ENCODE measurements at places on chromosomes 5 and 9.

DNA sequence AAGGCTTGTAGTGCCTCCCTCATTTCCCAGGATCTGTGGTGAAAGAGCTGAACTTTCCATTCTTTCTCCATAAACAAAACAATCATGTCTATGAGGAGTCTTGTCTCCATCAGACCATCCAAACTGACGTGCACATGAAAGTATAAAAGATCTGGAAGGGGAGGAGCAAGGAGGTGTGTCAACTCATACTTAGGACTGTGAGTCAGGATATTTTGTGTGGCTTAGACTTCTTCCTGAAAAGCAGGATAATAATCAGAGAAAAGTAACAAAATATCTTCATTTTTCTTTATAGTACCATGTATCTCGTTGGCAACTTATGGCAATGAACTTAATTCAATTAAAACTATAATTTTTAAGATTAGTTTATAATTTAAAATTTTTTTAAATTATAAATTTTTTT lies 96.0 kb upstream of the PRRC1 start:
- no peak for DNase-seq

DNA sequence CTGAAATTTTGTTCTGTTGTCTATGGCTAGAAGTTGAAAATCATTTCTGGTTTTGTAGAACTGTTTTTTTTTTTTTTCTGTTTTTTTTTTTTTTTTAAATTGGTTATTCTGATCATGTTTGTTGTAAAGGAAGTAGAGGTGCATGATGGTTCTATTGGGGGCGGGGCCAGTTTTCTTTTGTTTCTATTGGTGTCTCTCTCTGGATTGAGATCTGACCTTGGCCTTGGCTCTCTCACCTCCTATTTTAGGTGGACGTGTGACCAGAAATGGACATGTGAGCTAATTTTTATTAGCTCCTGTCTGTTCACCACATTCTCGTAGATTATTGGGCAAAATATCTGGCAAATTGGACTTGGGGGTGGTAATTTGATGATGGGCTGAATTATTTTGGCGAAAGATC lies 3.2 kb downstream of the ZNF618 start:
- DNase-seq: no peak

DNA sequence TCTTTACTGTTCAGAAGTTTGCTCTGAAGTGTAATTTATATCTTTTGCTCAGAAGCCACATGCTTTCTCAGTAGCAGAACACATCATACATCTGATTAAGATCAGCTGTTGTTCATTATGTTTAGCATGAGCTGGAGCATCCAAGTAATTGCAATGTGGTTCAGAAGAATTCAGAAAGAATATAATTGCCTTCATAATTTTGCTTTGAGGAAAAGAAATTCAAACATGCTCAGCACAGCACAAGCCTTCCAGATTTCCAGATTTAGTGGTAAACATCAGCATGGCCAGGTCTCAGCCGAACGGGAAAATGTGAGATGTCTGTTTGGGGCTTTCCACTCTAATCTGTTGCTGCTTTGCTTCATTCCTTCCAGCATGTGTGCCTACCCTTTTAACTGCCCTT lies 65.9 kb downstream of the ITGA1 start:
- no peak for DNase-seq

DNA sequence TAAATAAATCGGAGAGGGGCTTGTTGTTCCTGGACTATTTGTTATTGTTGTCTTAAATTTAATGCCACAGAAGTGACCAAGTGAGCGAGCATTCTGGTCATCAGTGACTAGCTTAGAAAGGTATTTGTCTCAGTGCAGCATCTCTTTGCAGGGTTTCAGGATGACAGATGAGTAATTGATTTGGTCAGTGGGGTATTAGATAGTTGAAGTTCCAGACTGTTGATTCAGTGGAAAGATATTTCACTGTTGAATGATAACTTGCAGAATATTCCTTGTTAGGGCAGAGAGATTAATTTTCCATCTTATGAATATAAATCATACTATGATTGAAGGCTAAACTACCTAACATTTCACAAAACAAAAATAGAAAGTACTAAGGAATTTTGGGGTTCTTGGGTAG lies 122.4 kb downstream of the TRIO start:
- no peak for DNase-seq

- no peak for DNase-seq
These were observed 234.2 kb downstream of the SYK start for GRCh38 chr9:91035825-91036208.
